ENCODE measurements at places on chromosomes 3 and 15.

DNA sequence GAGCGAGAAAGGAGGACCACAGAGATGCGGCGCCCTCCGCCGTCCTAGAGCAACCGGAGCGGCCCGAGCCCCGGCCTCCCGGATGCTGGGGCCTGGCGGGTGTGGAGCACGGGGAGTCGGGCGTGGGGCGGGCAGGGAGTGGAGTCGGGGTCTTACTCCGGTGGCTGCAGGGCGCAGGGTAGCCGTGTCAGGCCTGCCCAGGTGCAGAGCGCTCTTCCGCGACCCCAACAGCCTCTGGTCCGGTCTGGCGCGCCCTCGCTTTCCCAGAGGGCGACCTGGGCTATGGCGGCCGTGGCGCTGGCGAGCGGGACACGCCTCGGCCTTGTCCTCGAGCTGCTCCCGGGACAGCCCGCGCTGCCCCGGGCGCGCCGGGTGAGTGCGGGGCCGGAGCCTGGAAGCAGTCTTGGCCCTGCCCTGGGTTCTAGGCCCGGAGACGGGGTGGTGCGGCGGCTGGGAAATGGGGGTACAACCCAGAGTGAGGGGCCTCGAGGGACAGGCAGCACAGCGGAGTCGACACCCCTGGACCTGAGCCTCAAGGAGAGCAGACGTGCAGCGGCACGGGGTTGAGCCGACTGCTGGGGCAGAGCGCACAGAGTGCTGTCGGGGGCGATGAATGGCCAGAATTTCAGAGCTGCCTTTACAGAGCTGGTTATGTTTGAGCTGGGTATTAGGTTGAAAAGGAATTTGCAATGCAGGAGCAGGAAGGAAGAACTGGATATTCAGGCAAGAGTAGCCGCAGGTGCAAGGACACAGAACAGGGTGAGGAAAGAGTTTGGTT lies at the start of gene ZNF662:
TSS of gene ZNF662 (plus strand) at position 73 of the 778 bp plus-strand sequence. CDS start 1,973 bp downstream, outside the sequence.
- no peak for DNase-seq

GRCh38 chr3:14210843-14211594 lies 32.4 kb downstream of the LSM3 start:
- no peak for DNase-seq

DNA sequence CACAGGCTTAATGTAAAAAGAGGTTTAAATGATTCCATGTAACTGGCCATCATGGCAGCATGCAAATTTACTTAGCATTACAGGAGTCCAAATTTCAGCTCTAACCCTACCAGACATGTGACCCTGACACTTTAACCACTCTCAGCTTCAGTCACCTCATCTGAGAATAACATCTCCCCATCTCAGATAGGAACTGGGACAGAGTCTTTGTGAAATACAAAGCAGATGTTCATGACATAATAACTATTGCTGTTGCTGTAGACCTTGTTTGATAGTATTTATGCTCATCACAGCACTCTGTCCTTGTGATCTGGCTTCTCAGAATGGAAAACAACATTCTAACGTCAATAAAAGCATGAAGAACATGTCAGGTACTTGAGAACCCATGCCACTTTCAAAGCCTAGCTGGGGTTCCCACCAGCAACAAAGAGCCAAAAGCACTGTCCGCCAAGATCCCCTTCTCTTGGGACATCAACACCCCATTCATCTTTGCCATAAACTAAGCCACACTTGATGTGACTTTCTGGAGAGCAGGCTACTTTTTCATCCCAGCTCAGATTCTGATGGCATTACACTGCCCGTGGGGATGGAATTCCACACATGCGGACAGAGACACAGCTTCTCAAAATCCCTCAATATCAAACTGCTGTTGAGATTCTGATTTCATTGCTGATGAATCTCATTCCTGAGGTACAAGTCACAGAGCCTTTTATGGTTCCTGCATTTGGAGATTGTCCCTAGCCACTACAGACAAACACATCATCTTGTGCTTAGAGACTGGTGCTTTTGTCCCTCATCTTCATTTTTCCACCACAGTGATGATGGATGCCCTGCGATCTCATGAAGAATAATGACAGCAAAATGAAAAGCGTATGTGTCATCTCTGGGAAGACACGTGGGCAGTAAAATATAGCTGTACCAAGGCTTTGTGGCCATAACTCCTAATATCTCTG lies 202.7 kb downstream of the TNIK start:
- no peak for DNase-seq

GRCh38 chr3:74640211-74640610 lies 25.8 kb upstream of the CNTN3 start:
- no peak for DNase-seq

GRCh38 chr15:41647262-41647661 lies 12.9 kb upstream of the MGA start:
- DNase-seq = no peak

DNA sequence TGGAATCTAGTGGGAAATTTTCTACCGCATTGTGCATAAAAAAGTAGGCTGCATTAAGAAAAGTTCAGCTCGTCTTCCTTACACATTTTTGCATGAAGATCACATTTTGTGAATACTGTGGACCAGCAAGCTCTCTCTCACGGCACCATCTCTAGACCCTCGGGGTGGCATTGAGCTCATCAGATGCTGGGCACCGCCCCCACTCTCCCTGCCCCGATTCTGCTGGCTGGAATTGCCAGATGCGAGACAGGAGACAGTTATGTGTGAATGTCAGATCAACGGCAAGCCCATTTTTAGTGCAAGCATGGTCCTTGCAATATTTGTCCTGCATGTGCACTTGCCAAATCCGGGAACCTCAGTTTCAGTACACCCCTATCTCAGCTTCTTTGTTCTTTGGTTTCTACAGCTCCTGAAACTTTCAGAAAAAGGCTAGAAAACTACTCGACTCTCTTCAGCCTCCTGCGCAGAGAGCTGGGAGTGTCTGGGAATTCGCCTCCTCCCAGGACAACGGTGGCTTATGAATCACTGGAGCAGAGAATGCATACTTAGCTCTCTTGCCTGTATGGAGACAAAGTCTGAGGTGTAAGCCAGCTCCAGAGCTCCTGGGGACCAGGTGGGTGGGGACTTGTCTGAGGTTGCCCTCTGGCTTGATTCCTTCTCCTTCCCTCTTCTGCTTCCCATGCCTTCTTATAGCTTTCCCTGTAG lies 285.2 kb upstream of the ATP10A start:
- no peak for DNase-seq

DNA sequence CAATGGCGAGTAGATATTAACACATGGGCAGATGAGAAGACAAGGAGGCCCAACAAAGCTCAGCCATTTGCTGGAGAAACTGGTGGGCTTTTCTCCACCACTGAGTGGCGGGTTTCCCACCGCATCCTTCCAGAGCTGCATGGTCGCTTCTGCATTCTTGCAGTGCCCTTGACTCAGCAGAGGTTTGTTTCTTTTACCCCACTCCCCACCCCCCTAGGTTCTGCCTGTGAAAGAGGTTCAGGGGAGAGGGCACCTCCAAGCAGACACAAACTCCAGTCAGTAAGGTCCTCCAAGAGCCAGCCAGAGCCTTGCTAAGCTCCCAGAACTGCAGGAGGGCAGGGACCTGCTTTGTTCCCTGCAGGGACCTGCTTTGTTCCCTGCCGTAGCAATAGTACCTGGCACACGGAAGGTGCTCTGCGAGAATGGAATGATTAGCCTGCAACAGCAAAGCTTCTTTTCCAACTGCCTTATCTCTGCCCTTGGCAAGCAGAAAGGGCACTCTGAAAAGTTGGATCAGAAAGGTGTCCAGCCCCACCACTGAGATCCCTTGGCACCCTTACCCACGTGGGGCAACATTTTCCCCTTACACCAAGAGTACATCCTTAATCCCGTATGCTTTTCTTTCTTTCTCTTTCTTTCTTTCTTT lies 1.4 kb downstream of the PAQR5 start:
- DNase-seq = no peak

DNA sequence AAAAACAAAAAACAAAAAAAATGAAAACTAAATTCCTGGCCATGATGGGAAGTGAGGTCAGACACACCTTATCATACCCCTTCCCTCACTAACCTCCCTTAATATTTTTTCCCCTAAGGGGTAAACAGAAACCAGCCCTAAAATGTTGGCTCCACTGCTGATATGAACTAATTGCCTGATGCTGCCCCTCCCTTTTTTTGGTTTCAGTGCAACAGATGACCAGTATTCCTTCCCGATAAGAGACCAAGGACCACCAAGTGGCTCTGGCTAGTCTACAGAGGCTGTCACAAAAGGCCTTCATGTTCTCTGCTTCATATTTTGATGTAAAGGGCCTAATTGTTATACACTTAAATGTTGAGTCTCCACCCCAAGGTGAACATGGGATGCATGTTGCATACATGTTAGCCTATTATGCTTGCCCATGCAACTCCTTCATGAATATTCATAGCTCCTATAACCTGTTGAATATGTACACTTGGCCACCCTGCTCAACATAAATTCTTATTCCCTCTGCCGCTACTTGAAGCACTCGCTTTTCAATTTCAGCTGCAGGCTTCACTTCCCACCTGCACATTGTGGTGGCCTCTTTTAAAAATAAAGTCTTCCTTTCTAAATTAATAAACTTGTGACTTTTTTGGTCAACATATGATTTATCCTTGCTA lies 12.3 kb upstream of the STAC start:
- DNase-seq = no peak

GRCh38 chr3:184472723-184473428 lies 88.7 kb upstream of the EPHB3 start:
- DNase-seq = no peak

- no peak for DNase-seq
Measured at GRCh38 chr15:93245661-93246042, 156.6 kb upstream of the RGMA start.

GRCh38 chr15:47932951-47933641 lies 187.7 kb upstream of the SLC24A5 start:
- DNase-seq = no peak

- no peak for DNase-seq
Measured at GRCh38 chr3:193194371-193194770, 46.7 kb upstream of the PLAAT1 start.

DNA sequence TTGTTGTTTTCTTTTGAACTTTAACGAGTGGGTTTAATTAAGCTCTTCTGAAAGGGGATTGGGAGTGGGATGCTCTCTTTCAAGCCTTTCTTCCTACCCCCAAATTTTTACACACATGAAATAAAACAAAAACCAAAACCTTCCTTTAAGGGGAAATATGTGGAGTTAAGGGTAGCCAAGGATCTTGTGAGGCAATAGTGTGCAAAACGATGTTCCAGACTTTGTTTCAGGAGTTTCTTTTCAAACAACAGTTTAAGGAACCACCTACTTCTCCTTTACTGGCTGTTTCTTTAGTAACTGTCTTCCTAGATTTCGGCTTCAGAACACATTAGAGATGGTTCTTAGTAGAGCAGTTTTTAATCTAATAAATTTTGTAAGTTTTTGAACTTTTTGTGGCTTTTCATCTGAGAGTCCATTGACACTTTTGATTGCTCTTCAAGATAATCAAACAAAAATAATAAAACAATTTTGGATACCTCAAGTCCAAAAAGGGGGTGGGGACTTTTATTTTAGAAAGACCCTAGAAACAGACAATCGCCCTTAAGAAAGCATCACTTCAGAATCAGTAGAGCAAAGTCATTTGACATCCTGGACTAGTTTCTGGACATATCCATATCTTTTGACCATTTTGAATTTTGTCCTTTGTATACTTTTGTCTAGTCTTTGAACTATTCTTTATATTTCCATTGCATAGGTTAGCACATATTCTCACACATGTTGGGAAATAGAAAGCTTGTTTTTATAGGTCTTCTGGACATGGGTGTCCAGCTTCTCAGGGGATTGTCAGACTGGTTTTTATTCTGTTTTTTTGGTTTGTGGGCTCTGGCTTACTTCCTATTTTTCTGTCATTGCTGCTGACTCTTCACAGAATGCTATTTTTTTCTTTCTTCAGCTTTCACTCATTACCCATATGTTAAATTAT lies 6.0 kb downstream of the DIPK2A start:
- DNase-seq = no peak

DNA sequence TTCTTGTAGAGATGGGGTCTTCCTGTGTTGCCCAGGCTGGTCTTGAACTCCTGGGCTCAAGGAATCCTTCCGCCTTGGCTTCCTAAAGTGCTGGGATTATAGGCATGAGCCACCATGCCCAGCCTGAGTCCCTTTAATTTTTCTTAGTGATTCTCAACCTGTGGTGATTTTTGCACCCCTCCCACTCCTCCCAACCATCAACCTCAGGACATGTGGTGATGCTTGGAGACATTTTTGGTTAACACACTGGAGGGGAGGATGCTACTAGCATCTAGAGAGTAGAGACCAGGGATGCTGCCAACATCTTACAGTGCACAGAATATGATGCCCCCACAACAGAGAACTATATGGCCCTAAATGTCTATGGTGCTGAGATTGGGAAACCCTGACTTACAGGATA lies 83.0 kb upstream of the LMOD3 start:
- DNase-seq = no peak

GRCh38 chr15:42595626-42596240 lies 20.3 kb downstream of the STARD9 start:
- no peak for DNase-seq

- DNase-seq = no peak
Measured at GRCh38 chr3:149378478-149379309, 1.2 kb upstream of the TM4SF1 start.

DNA sequence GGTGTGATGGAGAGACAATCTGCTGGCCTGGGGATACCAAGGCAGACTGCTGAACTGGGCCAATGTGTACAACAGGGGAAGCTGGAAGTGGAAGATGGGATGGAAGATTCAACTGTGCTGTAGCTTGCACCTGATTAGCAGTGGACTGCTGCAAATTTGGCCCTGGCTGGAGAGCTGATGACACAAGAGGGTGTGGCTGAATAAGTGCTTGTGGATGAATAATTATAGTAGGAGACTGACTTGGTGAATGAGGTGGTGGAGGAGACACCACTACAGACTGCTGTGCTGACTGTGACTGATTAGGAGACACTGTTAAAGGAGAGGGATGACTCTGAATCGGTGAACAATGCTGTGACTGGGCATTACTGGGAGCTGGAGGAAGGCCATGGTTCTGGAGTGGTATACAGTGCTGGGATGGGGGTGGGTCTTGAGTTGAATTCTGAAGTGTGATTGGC lies 52.5 kb downstream of the PHC3 start:
- no peak for DNase-seq

- no peak for DNase-seq
Measured at GRCh38 chr3:154862265-154862664, 217.9 kb upstream of the MME start.

- no peak for DNase-seq
Measured at GRCh38 chr3:119331661-119332060, 37.5 kb downstream of the ARHGAP31 start.

- DNase-seq = no peak
Measured at GRCh38 chr15:38860253-38860652, 295.6 kb upstream of the RASGRP1 start.

GRCh38 chr15:57285386-57285785 lies 90.9 kb upstream of the CGNL1 start:
- no peak for DNase-seq

GRCh38 chr3:85594676-85595075 lies 635.9 kb downstream of the CADM2 start:
- no peak for DNase-seq
